Hematopoietic multipotent progenitor cell treated with erythropoietin and hydrocortisone succinate and interleukin-3 and kit ligand, for 6 days (in vitro differentiated cells): ENCODE measurements at places on chromosomes 3 and 15.

GRCh38 chr15:59995568-59996297, 8.4 kb upstream of the FOXB1 start:
- no peak for DNase-seq

- peak; percentile 79 for DNase-seq
Measured at GRCh38 chr15:89898614-89899294, 5.0 kb upstream of the AP3S2 start.

DNA sequence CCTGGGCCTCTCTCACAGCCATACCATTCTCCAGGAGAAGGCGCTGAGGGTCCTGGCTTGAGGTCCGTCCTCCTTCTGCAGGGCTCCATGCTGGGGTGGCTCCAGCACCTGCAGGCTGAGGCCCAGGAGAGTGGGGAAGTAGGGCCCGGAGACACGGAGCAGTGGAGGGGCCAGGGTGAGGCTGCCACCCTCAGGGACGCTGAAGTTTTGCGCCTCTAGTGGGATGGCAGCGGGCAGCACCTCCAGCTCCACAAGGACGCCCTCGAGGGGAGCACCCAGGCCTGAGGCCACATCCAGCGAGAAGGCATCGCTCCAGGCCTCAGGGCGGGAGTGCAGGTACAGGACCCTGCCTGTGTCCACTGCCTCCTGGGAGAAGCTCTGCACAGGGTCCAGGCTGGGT, 27.5 kb downstream of the CSPG4 start:
- DNase-seq: no peak

DNA sequence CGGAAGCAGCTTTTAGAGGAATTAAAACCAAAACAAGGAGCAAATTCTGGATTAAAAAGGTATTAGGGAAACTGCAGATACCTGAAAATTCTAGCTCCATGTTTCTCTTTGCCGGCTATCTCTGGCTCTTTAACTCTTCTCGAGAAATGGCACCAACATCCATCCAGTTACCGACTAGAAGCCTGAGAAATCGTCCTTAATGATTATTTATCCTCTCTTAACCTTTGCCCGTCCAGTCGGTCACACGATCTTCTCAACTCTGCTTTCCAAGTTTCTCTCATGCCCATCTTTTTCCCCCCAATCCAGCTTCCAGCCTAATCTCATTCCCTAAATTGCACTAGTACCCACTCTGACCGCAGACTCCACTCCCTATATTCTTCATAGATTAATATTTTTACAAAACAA, 596 bp upstream of the SGO1 start:
- no peak for DNase-seq

DNA sequence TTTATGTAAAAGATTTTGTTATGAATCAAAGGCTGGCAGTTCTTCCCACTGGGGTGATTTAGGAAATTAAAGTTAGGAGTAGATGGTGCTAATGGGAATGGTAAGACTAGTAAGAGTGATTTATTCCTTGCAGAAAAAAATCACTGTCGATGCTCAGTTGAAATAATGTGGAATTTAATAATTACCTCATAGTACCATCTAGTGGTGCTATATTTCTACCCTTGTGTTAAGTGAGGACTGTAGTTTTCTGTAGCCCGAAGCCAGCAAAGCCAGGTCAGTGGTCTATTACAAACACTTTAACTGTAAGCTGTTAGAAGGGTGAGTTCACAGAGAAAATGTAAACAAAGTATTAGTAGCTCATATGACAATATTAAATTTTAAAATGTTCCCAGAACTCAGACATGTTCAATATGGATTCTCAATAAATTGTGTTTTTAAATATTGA, 39.5 kb upstream of the GOLGA8J start:
- DNase-seq: peak; percentile 4

DNA sequence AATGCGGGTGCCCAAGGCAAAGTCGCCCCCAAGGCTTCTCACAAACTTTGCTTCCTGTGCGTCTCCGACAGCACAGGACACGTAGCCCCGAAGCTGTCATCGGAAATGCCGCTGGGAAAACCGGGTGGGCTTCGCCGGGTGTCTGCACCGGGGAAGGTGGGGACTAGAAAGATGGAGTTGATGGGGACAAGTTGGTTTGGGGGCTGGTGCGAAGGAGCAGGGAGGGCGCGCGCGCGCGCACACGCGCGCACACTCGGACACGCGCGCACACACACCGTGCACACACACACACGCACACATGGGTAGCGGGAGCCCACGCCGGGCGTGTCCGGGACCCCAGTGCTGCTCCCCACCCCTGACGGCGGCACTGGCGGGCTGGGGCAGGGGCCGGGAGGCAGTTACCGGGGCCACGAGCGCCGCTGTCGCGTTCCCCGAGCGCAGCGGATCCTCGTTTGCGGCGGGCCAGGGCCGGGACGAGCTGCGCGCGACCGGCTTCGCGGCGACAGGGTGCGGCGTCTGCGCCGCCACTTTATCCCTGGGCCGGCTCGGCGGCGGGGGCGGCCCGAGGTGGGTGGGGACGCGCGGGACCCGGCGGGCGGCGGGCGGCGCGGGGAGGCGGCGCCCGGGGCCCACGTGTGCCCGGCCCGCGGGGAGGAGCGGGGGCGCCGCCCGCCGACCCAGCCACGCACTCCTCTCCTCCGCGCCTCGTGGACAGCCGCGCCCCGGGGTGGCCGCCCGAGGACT, 539 bp upstream of the MGLL start:
- DNase-seq: no peak

DNA sequence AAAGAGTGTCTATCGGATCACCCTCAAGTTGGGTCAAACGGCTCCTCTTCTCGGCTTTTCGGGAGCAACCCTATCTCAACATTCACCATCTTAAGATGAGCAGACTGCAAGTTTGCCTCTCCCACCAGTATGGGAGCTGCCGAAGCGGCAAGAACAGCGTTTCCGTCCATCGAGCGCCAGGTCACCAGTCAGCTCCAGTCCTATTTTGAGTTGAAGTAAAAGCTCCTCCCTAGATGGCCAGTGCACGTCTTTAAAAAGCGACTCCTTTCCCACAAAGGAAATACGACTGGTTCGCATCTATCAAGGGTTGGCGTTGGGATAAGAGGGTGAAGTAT, 369 bp upstream of the U2SURP start:
- no peak for DNase-seq

- no peak for DNase-seq
Measured at GRCh38 chr3:81676706-81677456, 84.6 kb downstream of the GBE1 start.

GRCh38 chr3:122952520-122952919, 75.0 kb downstream of the SEMA5B start:
- peak; percentile 11 for DNase-seq

- DNase-seq: peak; percentile 48
Measured at GRCh38 chr3:33716227-33716626, 1.8 kb downstream of the CLASP2 start.
